ENCODE measurements at places on chromosomes 7 and 10.
A peak's percentile ranks its signal among the peaks of the same experiment; 100 is the strongest.

- DNase-seq: no peak
These were observed 9.4 kb upstream of the ZC3HAV1 start for GRCh38 chr7:139118805-139119485.

- peak; percentile 60 for DNase-seq
These were observed 14.8 kb downstream of the ZSCAN25 start for GRCh38 chr7:99631295-99632109.

GRCh38 chr7:22569586-22570321, 69.8 kb upstream of the STEAP1B start:
- DNase-seq: no peak

- peak; percentile 83 for DNase-seq
These were observed at the start of the genes VTI1A and ZDHHC6 for GRCh38 chr10:112446855-112447619. TSS of gene VTI1A (plus strand) at chr10:112447215. CDS start at chr10:112447374, 159 bp downstream. TSS of gene ZDHHC6 (minus strand) at chr10:112446914. CDS start at chr10:112445436, 1,478 bp downstream.

DNA sequence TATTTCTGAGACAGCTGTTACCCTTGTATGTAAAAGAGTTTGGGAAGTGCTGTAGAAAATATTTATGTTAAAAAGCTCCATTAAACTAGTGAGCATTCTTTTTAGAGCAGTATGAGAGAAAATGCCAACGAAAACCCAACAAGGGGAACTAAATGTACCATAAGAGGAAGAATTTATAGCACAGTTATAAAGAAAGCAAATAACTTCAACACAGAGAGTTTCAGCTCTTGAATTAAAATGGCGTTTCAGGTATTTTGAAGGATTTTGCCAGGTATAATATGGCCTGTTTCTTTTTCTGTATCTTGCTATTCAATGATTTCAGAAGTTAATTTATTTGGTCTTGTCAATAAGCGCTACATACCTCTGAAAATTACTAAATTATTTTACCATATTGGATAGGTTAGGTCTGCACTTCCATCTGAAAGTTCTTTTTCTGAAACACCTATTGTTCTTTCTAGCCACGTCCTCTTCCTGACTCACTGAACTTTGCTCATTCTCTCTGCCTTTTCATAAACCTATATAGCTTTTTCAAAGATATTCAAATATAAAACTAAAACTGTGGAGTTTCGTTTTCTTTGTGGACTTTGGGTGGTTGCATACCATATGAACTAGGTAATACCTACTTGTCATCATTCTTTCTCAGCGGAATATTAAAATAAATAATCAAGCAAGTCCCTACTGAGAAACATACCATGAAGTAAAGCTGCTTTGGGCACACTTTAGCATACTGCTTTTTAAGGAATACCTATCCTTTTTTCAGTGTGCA, 136.1 kb downstream of the SEMA3A start:
- peak; percentile 57 for DNase-seq

DNA sequence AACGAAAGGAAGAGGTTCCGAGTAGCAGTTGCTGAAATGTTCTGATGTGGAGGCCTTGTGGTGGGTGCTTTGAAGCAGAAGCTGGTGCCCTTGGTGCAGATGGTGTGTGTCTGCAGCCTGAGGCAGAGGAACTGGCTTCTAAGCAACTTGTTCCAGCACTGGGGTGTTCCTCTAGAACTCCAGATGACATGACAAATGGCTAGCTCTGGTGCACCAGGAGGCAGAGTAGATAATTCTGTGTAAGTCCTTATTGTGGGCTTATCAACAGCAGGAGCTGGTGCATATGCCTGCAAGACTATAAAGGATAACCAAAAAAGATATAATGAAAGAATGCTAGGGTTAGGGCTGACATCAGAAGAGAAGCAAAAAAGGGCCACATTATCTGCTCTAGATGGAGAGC, 76.5 kb downstream of the ARL5B start:
- DNase-seq: no peak

DNA sequence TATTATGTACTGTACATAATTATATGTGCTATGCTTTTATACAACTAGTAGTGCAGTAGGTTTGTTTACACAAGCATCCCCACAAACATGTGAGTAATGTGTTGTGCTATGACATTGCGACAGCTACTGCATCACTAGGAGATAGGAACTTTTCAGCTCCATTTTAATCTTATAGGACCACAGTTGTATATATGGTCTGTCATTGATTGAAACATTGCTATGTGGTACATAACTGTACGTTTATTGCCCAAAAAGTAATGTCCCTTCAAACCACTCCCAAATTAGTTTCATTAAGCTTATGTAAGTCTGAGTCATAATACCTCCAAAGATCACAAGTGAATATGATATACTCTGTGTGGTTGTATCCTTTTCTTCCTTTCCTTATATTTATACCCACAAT, 183.2 kb upstream of the POT1 start:
- DNase-seq: no peak

DNA sequence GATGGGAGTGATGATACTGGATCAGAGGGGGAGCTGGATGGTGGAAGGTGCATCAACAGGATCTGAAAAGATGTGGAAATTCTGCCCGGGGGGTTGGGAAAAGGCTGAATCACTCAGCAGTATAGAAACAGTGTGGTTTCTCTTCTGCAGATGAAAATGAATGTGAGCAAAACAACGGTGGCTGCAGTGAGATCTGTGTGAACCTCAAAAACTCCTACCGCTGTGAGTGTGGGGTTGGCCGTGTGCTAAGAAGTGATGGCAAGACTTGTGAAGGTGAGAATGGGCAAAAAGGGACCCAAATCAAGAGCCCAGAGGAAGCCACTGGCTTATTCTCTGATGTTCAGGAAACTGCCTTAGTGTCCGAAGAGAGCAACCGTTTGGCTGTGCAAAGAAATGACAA, 12.9 kb downstream of the OIT3 start:
- no peak for DNase-seq

DNA sequence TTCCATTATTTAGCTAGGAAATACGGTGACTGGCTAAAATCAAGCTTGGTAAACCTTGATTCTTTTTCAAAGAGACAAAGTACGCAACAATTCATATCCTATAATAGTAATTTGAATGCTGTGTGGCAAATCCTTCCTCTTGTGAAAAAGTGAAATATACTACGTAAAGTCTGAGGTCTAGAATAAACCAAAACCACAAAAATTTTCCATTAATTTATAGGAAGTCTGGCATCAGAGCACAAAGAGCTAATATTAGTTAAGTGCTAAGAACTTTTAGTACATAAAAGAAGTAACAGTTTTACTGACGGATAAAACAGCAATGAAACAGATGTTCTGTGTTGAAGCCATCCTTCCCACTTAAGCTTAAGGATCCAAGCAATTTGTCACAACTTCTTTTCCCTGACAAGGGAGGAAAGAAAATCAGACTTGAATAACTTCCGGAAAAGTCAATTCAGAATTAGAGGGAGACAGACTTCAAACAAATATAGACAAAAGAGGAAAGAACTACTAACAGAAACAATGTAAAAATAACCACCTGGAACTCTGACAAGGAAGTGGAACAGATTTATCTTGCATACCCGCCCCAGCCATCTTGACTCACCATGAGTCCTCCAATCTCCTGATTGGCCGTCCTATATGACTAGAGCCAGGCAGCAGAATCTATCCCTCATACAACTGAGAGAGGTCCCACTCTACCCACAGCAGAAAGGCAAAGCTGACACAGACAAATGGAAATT, 34.6 kb downstream of the RHEB start:
- DNase-seq: no peak

- DNase-seq: no peak
These were observed 180.0 kb downstream of the GRID1 start for GRCh38 chr10:86186633-86187032.

DNA sequence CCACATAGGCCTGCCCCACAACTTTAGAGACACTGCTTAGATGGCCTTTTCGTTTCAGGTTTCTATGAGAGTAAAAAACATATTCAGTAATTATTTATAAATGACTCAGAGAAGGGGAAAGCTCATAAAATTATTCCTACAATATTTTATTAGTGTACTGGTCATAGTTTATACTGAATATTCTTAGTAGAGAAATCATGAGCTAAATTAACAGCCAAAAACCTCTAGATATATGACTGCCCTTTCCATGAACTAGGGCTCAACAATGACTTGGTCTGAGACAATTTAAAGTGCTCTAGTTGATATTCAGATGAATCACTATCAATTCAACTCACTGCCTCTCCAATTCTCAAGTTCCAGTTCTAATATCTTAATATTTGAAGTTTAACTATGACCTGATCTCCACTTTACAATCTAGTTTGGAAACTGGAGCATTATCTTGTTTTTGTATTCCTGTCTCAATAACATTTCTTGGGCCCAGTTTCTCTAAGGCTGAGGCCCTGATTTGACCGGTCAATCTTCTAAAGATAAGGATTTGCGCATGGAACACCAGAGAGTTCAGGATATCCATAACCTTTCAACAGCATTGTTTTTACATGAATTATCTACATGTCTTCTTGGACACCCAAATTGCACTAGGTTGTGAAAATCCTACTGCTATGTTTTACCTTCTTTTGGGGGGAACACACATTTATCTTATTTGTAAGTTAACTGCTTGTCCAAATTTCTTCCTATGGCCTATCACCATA, 141.6 kb downstream of the DGKB start:
- DNase-seq: no peak

DNA sequence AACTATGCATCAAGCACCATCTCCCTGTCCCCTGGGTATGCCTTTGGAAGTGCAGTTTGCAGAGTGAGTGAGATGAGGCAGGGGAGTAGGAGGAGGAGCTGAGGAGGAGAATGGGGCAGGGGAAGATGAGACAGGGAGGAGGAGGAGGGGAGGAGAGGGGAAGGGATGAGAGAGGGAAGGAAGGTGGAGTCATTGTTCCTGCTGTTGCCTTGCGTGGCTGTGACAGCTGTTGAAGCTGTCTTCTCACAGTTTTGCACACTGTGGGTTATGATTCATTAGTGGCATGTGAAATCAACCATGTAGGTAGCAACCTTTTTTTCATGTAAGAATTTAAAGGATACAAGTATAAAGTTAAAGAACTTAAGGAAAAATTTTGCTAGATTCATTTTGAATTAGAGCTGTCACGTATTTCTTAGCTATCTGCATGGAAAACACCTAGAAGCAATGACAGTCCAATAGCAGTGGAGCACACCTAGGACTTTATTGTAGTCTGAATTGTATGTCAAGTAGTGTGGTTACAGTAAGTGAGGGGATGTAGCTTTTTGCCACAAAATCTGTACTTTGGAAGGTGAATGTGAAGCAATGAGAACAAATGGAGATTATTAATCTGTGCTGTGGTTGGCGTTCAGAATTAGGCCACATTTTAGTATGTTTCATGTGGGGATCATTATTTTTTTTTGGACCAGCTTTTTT, 21.7 kb downstream of the CCM2 start:
- no peak for DNase-seq

GRCh38 chr10:45564303-45564959, 108.1 kb downstream of the ZFAND4 start:
- no peak for DNase-seq

GRCh38 chr7:155533827-155534690, 12.3 kb downstream of the CNPY1 start:
- no peak for DNase-seq

DNA sequence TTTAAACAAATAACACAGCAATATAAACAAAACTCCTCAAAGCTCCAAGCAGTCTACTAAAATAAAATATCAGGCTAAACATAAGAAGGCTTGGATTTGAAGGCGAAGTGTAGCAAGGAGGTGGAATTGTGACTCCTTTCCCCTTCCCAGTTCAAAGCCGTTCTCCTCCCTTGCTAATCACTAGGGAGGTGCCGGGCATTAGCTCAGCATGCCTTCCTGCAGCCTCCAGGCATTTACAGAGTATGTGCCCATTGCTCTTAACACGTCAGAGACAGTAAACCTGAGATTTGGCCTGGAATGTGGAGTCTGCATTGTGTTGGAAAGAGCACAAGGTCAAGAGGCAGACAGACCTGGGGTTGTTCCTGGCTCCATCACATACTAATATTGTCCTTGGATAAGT, 15.6 kb downstream of the CNNM1 start:
- DNase-seq: no peak

DNA sequence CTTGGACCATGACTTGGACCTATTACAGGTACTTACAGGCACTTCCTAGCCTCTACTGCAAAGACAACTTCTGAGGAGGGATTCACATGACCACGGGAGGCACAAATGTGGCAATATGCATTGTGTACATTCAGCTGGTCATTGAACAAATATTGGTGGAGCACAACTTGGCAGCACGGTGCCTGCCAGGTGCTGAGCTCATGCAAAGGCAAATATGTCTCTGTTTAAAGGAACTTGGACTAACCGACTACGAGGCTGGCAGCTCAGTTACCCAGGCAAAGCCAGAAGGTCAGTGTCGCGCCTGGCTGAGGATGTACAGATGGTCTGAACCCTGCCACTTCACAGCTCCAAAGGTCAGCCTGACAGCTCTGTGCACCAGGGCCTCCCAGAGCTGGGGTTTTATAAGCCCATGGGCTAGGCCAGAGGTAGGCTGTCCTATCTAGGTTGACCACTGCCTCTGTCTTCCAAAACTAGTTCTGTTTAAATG, 6.1 kb downstream of the DENND11 start:
- DNase-seq: no peak

DNA sequence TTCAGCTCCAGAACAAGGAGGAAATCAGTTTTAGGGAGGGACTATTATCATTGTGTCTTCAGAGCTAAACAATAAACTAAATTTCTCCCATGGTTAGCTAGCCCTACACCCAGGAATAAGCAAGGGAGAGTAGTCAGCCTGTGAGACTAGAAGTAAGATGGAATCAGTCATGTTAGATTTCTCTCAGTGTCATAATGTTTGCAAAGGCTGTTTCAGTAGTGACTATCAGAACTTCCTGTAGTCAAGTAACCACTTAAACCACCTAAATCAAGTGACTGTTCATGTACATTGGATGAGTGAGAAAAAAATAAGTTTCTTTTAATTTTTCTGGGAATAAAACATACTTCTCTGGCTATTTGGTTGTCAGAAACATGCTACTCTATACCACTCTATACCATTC, 121.6 kb downstream of the KCND2 start:
- DNase-seq: no peak

DNA sequence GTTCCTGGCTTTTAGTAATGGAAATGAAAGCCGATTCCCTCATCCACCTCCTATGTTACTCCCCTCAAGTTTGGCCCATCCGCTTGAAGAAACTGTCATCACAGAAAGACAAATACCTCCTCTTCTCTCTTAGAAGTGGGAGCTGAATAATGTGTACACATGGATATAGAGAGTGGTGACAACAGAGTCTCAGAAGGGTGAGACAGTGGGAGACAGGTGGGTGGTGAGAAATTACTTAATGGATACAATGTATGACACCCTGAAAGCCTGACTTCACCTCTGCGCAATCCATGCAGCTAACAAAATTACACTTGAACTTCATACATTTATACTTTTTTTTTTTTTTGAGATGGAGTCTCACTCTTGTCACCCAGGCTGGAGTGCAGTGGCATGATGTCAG, 217.5 kb downstream of the SKIDA1 start:
- no peak for DNase-seq

DNA sequence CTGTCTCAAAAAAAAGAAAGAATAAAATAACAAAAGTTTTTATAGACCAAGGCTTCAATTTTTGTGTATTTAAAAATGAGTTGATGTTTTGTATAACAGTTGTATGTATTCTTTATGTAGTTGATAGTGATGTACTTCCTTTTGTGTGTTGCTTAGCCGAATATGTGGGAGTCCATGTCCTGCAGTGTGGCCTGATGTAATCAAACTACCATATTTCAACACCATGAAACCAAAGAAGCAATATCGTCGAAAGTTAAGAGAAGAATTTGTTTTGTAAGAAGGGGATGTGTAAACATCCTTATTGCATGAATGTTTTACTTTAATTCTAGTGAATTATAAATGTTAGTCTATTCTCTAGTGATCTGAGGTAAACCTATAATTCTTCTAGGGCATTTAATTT, 56.6 kb downstream of the MPLKIP start:
- DNase-seq: no peak

Measured in SW480 (cell line).